ENCODE measurements at places on chromosomes 5 and 9. TPM values are rescaled to one million over a fixed set of nuclear protein-coding genes. Genes with fewer than 3 reads are reported as not detected.

The CETN3 gene
- 16.0 TPM for total RNA-seq

The CCL28 gene
- total RNA-seq: 0.46 TPM

The ATG12 gene
- 22.5 TPM for total RNA-seq

DNA sequence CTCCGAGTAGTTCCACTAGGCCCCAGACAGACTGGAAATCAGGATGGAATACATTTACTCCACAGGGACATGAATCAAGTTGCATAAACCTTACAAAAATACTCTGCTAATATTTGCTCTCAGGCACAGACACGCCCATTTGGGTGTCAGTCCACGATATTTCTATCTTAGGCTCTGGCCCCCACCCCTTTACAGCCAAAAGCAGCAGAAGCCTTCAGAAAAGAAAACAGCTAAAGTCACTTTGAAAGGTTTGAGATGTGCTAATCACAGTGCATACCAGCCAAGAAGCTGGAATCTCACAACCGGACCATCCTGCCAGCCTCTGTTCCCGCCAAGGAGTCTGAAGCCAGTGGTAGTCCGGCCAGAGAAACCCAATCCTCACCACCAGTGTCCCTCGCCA lies 22.6 kb downstream of the PTPN3 start:
- DNase-seq: no peak

GRCh38 chr5:153491856-153492255 lies 1.4 kb downstream of the GRIA1 start:
- DNase-seq: no peak

Measured in cardiac septum (tissue), 1 donor.